ENCODE measurements at places on chromosomes 16 and 17.

GRCh38 chr16:70692873-70693671 lies 7.2 kb upstream of the MTSS2 start:
- DNase-seq = no peak

- no peak for DNase-seq
Measured at GRCh38 chr17:55691666-55692065, 31.0 kb downstream of the TMEM100 start.

DNA sequence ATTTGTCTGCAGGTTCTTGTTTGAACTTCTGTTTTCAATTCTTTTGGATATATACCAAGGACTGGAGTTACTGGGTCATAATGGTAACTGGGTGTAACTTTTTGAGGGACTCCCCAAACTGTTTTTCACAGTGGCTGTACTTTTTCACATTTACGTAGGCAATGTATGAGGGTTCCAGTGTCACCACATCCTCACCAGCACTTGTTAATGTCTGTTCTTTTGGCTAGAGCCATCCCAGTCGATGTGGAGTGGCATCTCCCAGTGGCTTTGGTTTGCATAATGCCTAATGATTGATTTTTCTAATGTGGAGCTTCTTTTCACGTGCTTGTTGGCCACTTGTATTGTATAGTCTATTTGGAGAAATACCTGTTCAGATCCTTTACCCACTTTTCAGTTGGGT lies 59.3 kb downstream of the SPECC1 start:
- no peak for DNase-seq

DNA sequence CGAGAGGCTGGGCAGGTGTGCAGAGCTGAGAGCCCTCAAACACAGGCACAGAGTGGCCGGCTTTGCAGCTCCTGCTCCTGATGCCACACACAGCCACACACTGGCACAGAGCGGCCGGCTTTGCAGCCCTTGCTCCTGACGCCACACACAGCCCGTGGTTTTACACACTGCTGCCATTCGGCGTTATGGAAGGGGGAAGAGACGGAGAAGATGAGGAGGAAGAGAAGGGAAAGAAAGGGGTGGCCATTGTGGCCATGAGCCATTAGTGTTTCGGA lies 26.8 kb downstream of the WSCD1 start:
- no peak for DNase-seq

GRCh38 chr17:50259477-50260324 lies 14.6 kb upstream of the TMEM92 start:
- no peak for DNase-seq

GRCh38 chr17:65057531-65058090 lies 1.1 kb upstream of the GNA13 start:
- DNase-seq = no peak

DNA sequence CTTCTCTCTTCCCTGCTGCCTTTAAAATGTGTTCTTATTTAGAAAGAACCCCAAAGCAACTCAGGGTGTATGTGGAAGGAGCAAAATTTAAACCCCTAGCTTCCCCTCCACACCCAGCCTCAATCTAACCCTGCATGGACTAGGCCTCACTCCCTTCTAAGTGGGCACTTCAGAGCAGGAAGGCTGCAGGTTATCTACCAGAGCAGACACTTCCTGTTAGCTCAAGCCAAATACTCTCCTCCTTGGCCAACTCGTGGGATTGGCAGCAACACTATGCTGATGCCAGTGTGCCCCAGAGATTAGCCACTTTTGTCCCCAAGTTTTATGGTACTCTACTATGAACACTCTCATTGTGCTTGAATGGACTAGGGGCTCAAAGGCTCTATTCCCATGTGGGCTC lies 35.6 kb downstream of the CCDC42 start:
- no peak for DNase-seq

GRCh38 chr16:71880176-71880575 lies 3.8 kb downstream of the ZNF821 start:
- peak; percentile 52 for DNase-seq

GRCh38 chr16:8934601-8935000 lies 29.1 kb downstream of the USP7 start:
- DNase-seq = no peak

DNA sequence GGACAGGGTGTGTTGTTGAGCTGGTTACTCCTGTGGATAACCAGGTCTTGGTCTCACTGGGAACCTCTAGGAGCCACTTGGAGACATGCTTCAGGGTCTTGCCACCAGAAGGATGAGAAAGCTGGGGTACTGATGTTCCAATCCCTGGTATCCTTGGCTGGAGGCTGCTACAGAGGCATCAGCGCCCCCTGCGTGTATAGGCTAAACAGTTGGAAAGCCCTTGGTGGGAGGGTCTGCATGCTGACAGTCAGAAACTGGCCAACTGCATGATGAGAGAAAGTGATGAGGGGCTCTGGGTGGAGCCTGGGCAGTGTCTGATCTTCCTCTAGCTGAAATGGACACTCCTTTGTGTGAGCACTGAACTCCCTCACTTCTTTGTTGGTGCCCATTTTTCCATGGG lies 536.9 kb downstream of the XYLT1 start:
- DNase-seq = no peak

DNA sequence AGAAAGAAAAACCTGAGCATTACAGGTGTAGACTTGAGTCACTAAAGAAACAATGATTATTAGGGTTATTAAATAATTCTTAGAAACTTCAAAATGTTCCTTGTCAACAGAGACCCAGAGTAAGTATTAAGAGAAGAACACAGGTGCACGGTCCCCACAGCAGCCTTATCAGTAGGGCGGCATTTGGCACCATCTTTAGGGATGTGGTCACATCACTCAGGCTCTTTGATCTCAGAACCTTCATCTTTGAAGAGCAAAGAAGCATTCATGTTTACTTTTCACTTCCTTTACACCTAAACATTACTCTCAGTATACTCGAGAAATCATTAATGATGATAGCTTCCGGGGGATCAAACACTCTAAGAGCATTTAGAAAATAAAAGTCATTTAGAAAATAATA lies 928.7 kb downstream of the KCNJ2 start:
- no peak for DNase-seq

- DNase-seq = no peak
Measured at GRCh38 chr16:56965149-56966092, 3.7 kb downstream of the CETP start.

DNA sequence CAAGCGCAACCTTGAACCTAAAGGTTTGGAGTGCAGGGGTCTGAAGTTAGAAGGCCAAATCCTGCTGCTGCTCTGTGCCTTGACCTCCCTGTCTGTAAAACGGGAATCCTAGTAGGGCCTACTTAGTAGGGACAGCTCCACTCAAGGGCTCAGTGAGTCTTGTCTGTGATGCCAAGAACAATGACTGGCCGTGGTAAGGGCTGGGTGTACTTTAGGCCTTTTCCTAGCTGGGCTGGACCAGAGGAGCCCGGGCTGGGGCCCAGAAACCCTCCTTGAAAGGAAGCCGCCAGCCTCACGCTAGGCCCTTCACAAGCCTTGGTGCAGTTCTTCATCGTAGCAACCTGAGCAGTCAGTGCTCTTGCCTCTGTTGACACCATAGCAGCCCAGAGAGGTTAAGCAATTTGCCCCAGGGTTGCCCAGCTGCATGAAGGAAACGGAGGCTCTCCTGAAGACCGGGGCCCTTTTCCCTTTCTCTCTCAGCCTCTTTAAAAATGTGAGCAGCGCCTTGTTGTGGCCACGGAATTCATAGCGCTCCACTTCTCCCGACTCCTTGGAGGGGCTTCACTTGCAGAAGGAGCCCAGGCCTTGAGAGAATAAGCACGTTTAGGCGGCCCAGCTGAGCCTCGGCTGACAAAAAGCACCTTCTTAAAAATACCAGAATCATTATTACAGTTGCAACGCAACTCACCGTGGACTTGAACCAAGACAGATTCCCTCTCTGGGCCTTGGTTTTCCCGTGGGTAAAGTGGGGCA lies 4.4 kb downstream of the NECAB2 start:
- DNase-seq = no peak

- no peak for DNase-seq
Measured at GRCh38 chr16:68416057-68417046, 32.0 kb downstream of the SMPD3 start.

DNA sequence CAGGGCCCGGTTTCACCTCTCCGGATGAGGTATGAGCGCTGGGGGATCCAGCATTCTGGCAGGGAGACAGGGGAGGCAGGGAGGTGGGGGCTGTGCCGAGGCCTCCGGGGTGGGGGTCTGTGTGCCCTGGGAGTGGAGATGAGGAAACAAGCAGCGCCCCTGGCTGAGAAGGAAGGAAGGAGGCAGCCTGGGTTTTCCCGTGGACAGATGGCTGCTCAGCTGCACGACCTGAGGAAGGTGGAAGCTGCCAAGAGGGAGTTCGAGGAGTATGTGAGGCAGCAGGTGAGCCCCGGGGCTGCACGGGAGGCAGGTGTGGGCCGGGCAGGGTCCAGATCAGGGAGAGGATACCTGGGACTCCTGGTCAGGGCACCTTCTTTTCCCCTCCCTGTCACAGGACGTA lies 4.3 kb downstream of the RNF112 start:
- no peak for DNase-seq

GRCh38 chr16:88407042-88407420 lies 24.3 kb downstream of the ZNF469 start:
- DNase-seq = no peak

DNA sequence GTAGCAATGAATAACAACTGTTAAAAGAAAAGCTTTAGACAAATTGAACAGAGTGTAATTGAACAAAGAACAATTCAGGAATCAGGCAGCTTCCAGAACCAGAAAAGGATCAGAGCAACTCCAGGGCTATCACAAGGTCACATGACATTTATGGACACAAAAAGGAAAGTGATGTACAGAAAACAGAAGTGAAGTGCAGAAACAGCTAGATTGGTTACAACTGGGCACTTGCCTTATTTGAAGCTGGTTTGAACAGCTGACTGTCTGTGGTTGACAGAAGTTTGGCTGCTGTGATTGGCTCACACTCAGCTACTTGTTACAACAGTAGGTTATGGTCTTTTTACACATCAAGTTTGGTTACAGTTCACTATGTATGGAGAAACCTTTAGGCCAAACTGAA lies 14.8 kb downstream of the EFCAB5 start:
- DNase-seq = no peak

GRCh38 chr17:17239832-17240231 lies 2.9 kb upstream of the FLCN start:
- DNase-seq = peak; percentile 77

- peak; percentile 68 for DNase-seq
Measured at GRCh38 chr16:81797443-81797842, 18.4 kb downstream of the PLCG2 start.
